Erythroblast (primary cell): ENCODE measurements at places on chromosomes 6 and 20.

DNA sequence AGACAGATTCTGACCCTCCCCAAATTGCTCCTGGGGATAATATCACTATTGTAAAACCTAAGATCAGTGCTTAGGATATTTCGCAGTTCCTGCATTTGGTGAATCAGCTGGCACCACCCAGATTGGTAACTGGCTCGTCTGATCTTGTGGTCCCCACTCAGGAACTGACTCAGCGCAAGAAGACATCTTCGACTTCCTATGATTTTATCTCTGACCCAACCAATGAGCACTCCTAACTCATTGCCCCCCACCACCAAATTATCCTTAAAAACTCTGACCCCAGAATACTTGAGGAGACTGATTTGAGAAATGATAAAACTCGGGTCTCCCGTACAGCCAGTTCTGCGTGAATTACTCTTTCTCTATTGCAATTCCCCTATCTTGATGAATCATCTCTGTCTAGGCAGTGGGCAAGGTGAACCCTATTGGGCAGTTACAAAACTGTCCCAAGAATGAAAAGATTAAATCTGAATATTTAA, 55.7 kb upstream of the PRND start:
- peak; percentile 8 for DNase-seq

- DNase-seq = no peak
These were observed 672.4 kb upstream of the MARCKS start for GRCh38 chr6:113184736-113185135.

- no peak for DNase-seq
These were observed 87.0 kb upstream of the OLIG3 start for GRCh38 chr6:137581019-137581707.

- DNase-seq = no peak
These were observed 97.1 kb upstream of the GRIK2 start for GRCh38 chr6:101296169-101296960.

DNA sequence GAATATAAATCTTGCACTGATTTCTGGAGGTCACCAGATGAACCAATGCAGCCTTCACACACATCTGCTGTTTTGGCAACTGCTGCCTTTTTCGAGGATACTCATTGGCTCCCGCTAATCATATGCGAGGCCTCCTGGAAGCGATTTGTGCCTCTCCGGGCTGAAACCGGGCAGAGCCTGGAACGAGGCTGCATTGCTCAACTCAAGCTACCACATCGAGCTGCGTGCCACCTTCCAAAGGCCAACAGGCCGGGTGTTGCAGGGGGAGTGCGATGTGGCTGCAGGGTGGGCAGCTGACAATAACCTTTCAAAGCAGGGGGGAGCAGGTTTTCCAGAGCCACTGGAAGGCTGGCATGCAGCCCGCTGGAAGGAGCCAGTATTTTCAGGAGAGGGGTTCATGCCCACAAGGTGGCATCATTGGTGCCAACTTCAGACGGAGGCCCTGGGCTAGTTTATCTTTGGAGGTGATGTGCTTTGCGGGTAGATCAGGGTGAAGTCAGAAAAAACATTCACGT, 122.6 kb upstream of the IFNGR1 start:
- no peak for DNase-seq

DNA sequence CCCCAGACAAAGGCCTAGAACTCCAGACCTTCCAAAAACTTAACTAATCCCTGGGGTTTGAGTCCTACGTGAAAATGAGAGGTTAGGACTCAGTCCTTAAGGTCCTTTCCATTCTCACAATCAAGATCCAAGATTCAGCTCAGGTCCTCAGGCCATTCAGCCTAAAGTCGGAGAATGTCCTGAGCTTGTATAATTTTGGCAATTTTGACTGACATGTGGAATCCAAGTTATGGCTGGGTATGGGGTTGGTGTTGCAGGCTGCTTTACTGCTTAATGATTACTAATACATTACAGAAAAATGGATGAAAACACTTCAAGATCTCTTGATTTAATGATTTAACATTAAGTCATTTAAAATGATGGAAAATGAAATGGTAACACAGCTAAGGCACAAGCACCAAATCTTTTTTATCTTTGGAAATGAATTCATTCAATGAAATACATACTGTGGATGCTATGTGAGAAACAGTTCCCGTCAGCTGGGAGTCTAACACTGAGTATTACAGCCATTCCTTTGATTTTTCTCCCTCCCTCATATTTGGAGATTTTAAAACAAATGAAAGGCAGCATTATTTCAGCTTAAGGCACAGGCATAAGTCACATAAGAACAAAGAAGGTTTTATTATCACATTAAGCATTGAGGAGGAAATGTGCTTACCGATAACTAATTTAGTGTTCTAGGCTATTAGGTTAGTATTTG, 1.3 kb downstream of the ARHGAP18 start:
- DNase-seq = no peak

DNA sequence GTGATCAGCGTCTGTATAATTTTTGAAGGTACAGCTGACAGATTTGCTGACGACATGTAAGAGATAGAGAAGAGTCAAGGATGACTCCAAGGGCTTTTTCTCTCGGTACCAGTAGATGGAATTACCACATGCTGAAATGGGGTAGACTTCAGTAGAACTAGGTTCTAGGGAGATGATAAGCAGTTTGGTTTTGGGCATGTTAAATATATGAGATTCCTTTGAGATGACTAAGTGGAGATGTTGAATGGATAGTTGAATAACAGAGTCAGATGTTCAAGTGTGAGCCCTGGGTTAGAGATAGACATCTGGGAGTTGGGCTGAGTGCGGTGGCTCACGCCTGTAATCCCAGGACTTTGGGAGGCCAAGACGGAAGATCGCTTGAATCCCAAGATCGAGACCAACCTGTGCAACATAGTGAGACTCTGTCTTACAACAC, 50.0 kb downstream of the PHF20 start:
- DNase-seq = no peak

- DNase-seq = peak; percentile 24
These were observed 56.1 kb upstream of the LAMP5 start for GRCh38 chr20:9458138-9458796.

DNA sequence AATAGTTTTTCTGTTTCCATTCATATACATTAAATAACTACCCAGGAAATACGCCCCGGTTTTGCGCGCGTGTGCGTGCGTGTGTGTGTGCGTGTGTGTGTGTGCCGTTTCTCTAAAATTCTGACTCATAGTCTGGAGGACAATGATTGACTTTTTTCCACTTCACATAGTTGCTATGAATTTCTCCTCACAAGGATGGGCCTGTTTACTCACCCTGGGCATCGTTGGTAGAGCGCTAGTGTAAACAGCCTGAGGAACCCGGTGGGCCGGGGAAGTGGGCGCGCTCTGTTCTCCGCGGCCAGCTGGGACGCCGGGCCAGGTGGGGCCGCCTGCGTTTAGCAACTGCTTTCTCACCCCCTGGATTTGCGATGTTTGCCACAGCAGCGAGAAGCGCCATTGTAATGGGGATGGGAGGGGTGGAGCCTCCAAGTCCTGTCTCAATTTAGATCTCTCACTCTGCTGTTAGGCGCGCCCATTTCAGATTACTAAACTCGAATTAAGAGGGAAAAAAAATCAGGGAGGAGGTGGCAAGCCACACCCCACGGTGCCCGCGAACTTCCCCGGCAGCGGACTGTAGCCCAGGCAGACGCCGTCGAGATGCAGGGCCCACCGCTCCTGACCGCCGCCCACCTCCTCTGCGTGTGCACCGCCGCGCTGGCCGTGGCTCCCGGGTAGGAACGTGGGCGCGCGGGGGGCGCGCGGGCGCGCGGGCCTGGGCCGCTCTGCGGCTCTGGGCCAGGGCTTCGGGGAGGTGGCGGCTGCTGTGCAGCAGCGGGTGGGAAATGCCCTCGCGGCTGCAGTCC, at the start of gene CD109:
TSS of gene CD109 (plus strand) at position 585 of the 803 bp plus-strand sequence. CDS start at position 598, 13 bp downstream.
- peak; percentile 43 for DNase-seq

- DNase-seq = no peak
These were observed 28.8 kb upstream of the HIVEP1 start for GRCh38 chr6:11983306-11983705.

DNA sequence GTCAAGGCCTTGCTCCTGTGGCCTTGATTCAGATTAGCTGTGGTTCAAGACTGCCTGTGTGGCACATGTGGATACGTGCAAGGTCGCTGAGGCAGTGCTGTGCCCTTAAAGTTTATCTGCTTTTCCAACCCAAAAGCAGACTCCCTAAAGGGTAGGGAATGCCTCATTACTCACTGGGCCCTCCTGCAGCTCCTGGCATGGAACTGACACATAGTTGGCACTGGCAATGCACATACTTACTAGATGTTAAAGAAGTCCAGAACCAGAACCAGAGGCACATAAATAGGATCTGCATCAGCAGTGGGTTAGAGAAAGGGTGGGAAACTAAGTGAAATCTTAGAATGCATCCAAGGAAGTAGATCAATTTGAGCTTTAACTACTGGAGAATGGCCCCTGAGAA, 90.6 kb upstream of the MLN start:
- DNase-seq = no peak

DNA sequence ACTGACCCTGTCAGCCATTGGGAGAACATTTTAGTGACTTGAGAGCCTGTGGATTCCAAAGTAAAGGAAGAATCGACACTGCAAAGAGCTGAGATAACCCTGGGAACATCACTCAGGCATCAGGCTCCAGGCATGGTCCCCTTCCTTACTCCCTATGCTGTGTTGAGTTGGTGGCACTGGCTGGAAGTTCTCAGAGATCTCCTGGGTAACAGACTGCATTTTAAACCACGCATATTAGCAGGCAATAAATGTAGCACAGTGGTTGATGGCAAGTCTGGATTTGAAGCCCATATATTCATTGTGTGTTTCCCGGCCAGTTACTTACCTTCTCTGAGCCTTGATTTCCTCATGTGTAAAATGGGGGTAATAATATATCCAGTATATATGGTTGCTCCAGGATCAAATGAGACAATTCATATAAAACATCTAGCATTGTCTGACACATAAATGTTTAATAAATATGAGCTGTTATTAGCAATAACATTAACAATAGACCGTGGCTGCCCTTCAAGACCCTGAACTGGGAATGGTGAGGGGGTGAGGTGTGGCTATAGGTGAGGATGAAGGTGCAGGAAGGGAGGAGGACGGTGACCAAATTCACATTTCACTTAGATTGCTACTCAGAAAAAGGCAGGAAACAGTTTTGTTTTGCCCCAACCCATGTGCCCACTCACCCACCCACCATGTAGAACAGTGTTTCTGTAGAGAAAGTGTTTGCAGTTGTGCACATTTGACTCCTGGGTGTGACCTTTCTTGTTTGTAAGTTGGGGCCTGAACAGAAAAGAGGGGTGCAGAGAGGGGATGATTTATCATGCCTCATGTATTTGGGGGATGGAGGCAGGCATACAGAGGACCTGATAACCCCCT, 2.1 kb downstream of the PLCG1 start:
- no peak for DNase-seq

DNA sequence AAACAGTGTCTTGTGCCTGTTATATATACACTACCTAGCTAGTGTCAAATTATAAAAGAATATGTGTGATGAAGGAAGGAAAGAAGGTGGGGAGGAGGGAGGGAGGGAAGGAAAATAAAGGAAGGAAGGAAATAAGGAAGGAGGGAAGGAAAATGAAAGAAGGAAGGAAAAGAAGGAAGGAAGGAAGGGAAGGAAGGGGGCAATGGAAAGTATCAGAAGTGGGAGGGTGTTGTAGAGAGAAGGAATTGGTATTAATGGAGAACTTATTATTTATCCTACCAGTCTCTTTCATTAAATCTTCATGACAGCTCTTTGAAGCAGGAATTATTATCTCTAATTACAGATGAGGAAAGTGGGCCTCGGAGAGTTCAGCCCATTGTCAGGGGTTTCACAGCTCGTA, 202.4 kb downstream of the SAMD5 start:
- no peak for DNase-seq

DNA sequence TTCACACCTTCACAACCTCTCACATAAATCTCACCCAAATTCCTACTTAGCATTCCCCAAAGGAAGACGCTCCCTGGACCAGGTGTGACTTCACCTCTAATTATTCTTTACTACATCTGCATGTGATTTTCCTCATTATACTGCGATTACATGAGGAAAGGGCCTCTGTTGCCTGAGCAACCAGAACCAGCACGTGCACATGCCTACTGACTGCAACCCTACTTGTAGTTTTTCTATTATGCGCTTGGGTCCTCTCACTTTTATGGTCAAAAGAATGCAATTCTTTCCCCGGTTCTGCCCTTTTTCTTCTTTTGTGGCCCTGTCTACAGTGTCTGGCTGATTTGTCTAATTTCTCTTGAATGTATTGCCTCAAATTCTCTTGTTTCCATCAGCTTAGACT, 20.4 kb upstream of the ANKEF1 start:
- no peak for DNase-seq

DNA sequence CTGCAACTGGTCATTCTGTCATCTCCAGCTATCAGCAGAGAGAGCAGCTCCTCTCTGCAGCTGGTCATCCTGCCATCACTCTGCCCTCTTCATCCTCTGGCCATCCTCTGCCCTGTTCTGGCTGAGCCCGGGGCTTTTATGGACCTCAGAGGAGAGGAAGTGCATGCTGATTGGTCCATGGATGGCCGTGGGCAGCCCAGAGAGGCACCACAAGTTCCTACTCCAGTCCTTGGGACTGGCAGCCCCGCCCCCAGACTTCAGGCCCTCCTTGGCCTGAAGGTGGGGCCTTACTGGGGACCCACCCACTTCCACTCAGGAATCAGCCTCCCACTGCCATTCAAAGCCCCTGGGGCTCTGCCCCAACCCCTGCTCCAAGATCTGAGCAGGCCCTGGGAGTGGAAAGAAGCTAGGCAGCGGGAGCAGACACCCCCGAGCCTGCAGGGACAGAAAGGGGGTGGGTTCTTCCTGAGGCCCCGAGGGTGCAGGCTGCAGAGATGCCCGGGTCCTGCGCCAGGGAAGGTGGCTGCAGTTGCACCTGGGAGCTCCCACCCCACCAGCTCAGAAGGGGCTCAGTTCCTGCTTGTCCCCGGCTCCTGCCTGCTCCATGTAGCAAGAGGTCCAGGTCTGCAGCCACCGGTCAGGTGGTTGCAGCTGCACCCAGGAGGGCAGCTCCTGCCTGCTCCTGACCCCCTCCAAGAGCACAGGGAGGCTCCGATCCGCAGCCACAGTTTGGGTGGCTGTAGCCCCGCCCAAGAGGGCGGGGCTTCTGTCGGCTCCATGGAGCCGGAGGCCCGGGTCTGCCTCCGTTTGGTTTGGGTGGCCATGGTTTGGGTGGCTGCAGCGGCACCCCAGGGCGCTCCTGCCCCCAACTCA, 34.1 kb upstream of the HMGA1 start:
- DNase-seq = no peak

GRCh38 chr6:2274981-2275891, 29.8 kb upstream of the GMDS start:
- no peak for DNase-seq

DNA sequence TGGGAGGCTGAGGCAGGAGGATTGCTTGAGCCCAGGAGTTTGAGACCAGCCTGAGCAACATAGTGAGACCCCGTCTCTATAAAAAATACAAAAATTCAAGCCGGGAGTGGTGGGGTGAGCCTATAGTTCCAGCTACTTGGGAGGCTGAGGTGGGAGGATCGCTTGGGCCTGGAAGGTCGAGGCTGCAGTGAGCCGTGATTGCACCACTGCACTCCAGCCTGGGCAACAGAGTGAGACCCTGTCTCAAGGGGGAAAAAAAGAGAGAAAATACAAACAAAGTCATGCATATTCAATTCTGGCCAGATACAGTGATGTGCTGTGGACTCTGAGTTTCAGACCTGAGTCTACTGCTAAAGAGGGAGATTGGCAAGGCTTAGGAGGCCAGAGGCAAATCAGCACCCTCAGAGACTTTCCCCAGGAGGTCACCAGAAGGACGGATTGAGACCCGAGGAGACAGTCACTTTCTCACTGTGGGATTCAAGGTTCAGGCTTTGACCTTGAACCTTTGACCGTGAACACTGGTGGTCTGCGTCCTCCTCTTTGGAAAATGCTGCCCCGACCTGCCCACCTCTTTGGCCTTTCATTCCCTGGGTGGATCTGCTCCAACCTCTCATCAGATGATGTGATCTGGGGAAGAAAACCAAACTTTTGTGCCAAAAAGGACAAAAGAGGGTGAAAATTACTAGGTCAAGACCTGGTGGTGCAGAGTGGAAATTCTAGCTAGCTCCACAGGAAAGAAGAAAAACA, 31.2 kb downstream of the TGM2 start:
- no peak for DNase-seq
